ENCODE measurements at places on chromosomes 3 and 15.

GRCh38 chr15:65087873-65088642 is 11.5 kb downstream of the KBTBD13 start:
- DNase-seq, result peak; percentile 58

- no peak for DNase-seq
These were observed 10.8 kb upstream of the PDE8A start for GRCh38 chr15:84970843-84971242.

GRCh38 chr3:42667523-42668412 is 14.3 kb downstream of the ZBTB47 start:
- no peak for DNase-seq

DNA sequence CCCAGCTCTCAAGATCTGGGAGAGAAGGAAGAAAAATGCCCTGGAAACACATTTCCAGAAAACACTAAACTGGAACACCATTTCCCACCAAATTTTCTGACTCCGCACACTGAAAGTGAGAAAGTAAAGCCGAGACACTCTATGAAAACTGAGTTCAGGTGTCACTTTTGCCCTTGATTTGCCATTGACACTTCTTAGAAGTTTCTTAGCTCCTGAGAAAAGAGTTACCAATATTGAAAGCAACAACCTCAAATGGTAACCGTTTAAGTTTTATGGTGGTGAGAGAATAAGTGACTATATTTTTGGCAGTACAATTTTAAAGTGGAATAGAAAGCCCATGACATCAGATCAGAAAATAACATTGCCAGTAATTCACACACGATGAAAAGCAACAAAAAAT is 39.0 kb downstream of the CD86 start:
- DNase-seq, result no peak

DNA sequence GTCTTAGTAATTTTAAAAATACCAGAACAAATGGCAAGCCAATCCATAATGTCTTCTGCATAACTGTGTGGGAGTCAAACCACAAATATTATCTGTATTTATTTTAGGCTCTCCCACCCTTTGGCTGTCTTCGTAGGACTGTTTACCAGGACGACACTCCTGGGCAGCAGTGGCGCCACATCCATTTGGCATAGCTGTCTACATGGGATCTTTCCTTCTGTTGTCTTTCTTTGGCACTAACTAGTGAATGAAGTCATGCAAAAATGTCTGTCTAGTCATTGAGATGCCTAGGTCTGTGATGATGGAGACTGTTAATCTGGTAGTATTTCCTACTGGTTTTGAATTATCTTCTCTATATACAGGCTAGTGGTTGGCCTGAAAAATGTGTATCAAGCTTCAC is 54.0 kb upstream of the CHMP2B start:
- no peak for DNase-seq

DNA sequence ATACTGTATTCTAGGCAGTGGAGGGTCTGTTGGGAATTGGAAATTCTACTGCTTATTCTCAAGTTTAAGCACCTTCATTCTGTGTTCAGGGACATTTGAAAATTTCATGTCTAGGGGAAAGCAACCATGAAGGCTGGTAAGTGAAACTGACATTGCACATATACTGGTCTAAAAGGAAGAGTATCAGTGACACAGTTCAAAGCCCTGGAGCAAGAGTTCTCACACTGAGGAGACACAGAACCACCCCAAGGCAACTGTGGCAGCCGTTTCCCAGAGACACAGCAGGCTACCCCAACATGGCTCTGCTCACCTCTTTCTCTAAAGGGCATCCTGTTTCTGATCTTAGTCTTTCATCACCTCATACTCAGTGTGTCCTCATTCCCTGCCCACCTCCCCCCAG is 67.5 kb downstream of the KCNMB2 start:
- no peak for DNase-seq

Measured in right hindlimb (tissue), 1 donor.